ENCODE measurements at places on chromosomes 13 and 19.

DNA sequence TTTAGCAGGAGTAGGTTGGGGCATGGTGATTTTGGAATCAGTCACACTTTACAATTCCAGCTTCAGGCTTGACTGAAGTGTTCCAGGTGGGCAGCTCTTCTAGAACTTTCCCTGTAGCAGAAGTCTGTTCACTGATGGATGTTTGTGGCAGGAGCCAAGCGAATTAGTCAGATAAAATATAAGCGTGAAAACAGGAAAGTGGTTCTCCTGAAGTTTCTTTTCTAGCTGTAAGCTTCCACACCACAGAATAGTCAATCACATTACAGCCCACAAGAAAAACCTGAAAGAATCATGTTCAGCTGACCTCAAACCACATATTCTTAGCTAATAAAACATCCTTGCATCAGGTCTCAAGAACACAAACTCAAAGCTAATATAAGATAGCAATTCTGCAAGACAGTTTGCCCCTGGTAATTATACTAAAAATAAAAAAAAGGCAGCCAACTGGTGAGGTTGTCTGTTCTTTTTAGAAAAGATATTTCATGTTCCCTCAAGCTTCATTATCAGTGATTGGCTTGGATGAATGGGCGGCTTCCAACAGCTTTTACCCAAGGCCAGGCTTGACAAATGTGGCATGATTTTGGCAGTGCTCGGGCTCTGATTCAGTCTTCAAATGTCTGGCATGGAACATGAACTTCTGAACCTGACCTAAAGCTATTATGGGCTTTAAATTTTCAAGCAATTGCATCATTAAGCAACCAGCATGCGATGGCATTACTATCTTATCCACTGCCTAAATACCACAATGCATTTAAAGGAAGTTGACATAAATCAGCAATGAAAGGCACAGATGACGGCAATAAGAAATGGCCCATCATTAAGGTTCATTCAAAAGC, 136.8 kb downstream of the DCLK1 start:
- DNase-seq, result peak; percentile 27

DNA sequence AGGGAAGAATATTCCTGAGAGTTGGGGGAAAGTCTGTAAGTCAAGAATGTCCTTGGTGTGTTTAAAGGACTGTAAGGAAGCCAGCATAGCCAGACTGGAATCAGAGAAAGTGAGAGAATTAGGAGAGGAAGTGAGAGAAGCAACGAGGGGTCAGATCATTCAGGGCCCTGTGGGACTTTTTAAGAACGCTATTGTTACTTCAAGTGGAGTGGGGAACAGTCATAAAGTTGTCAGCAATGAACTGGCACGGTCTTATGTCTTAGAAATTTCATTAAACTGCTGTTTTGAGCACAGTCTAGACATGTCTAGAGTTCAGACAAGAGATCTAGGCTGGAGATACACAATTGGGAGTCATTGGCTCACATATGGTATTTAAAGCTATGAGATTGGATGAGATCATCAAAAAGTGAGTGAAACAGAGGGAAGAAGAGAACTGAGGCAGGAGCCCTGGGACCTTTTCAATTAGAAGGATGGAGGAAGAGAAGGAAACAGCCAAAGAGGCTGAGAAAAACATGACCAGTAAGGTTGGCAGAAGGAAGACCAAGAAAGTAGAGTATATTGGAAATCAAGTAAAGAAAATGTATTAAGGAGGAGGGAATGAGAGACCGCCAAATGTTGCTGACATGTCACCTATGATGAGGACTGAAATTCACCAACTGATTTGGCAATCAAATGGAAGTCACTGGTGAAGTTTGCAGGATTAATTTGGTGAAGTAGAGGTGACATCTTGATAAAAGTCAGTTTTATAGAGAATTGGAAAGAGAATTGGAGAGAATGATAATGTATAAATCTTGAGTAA, 263.5 kb downstream of the GPC5 start:
- no peak for DNase-seq

DNA sequence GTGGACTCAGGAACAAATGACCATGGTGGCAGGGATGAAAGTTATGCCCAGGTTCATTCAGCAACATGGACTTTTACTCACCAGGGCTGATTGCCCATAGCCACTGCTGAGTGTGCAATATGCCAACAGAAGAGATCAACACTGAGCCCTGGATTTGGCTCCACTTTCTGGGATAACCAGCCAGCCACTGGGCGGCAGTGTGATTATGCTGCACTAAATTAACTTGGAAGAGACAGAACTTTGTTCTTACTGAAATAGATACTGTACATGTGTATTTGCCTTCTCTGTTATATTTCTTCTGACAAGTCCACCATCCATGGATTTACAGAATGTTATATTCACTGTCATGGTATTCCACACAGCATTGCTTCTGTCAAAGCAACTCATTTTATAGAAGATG, 257.4 kb downstream of the TDRD3 start:
- DNase-seq, result peak; percentile 35

DNA sequence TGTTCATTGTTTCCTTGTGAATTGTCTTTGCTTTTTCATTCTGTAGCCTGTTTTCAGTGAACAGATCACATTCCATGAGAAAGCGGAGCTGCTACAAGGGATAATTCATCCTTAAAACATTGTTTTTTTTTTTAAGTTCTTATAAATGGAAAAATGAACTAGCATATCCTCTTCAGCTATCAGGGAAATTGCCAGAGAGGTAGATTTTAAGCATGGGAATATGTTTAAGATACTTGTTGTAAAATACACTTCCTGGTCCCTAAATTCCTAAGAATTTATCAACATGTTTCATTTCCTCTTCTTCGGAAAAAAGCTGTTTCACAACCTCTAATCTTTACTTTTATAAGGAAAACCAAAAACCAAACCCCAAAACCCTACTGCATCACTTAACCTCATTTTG, 238.0 kb downstream of the POSTN start:
- no peak for DNase-seq

GRCh38 chr19:27738569-27739193, 1474.3 kb downstream of the UQCRFS1 start:
- DNase-seq, result no peak
